Breast epithelium (tissue), 4 donors: ENCODE measurements at places on chromosomes 5 and 9. TPM values are rescaled to one million over a fixed set of nuclear protein-coding genes. Genes with fewer than 3 reads are reported as not detected.

- no peaks in the 10 kb centered on the region for H3K4me1 ChIP-seq
- H3K27ac ChIP-seq: no peak overlapping the region
- no peaks in the 10 kb centered on the region for H3K27me3 ChIP-seq
- DNase-seq: no peak
- no peaks in the 10 kb centered on the region for H3K36me3 ChIP-seq
- H3K4me3 ChIP-seq: no peak overlapping the region
These were observed 25.2 kb downstream of the MTREX start for GRCh38 chr5:55333017-55333416.

DNA sequence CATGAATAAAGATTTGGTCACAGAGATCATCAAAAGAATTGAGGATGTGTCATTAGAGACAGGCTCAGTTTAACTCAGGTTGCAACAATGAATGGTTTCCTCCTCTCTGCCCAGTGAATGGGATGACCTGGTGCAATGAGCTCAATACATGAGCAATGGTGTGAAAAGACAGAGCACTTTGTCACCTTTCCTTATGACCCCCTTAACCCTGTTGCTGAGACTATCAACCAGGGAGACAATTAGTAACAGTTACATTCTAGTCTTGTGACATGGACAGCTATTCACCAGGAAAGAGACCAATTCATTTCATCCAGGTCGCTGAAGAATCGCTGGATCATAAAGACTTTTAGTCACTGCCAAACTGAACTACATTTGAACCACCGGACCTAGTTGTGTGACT lies 19.9 kb upstream of the CDH6 start:
- no peak for DNase-seq
- no peak overlapping the region for H3K27ac ChIP-seq
- H3K4me1 ChIP-seq: no peaks in the 10 kb centered on the region
- H3K27me3 ChIP-seq: no peaks in the 10 kb centered on the region

- no peak for DNase-seq
- H3K36me3 ChIP-seq: no peaks in the 10 kb centered on the region
- no peak overlapping the region for H3K27ac ChIP-seq
- H3K4me1 ChIP-seq: peaks cover 4% of the 10 kb centered on the region
- no peaks in the 10 kb centered on the region for H3K27me3 ChIP-seq
- H3K4me3 ChIP-seq: no peak overlapping the region
These were observed 23.1 kb upstream of the CFAP157 start for GRCh38 chr9:127683723-127684122.

- DNase-seq: no peak
- H3K27ac ChIP-seq: no peak overlapping the region
- H3K27me3 ChIP-seq: no peaks in the 10 kb centered on the region
- H3K4me3 ChIP-seq: no peak overlapping the region
- no peaks in the 10 kb centered on the region for H3K4me1 ChIP-seq
- H3K36me3 ChIP-seq: no peaks in the 10 kb centered on the region
These were observed 473.7 kb upstream of the PTGER4 start for GRCh38 chr5:40206030-40206429.

DNA sequence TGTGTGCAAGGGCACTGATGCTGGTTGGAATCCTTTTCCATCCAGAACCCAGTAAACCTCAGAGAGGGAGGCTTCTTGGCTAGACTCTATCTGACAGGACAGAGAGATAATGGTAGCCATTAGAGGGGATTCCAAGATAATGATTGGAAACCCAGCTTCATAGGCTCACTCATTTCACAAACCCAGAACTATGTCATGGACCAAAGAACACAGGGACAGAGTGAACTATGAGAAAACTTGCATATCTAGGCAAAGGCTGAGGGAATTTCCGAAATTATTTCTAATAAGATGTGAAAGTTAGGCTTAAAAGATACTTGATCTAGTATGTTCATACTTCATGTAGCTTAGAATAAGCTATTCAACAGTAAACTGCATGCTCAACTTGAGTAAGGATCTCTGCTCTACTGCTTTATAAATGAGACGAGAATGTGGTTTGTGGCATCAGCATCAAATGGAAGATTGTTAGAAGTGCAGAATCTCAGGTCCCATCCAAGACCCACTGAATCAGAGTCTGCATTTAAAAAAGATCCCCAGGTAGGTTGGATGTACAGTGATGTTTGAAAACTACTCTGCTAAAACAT lies 261.4 kb downstream of the DMRT2 start:
- H3K4me3 ChIP-seq: no peak overlapping the region
- no peak for DNase-seq
- H3K27me3 ChIP-seq: no peaks in the 10 kb centered on the region
- H3K36me3 ChIP-seq: no peaks in the 10 kb centered on the region
- H3K4me1 ChIP-seq: no peaks in the 10 kb centered on the region

DNA sequence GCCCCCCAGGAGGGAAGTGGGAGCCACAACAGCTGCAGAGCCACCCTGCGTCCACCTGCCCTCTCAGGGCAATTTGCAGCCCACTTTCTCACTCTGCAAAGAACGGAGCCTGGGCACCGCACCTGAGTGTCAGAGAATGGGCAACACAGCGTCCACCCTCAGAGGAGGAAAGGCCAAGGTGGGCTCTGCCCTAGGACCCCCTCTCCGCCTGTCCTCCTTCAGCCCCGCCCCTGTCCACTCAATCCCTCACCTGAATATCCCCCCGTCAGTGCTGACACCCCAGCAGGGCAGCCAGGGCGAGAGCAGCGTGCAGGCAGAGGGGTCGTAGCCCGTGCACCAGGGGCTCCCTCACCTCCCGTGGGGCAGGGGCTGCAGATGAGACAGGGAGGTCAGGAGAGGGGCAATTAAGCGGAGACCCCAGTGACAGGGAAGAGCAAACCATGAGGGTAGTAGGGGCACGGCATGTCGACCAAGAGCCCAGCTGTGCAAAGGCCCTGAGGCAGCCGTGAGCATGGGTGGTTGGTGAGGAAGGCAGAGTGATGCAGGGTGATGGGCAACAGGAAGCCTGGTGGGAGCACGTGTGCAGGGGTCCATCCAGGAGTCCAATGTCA lies 140.3 kb downstream of the OLFM1 start:
- peaks cover 67% of the 10 kb centered on the region for H3K27me3 ChIP-seq
- DNase-seq: no peak
- H3K27ac ChIP-seq: no peak overlapping the region
- H3K4me3 ChIP-seq: no peak overlapping the region

GRCh38 chr9:132241483-132241839 lies 79.6 kb downstream of the NTNG2 start:
- H3K4me1 ChIP-seq: no peaks in the 10 kb centered on the region
- no peaks in the 10 kb centered on the region for H3K36me3 ChIP-seq
- H3K27ac ChIP-seq: no peak overlapping the region
- H3K4me3 ChIP-seq: peak overlapping the region; percentile 55
- DNase-seq: no peak
- no peaks in the 10 kb centered on the region for H3K27me3 ChIP-seq

- no peaks in the 10 kb centered on the region for H3K36me3 ChIP-seq
- H3K4me3 ChIP-seq: no peak overlapping the region
- H3K27ac ChIP-seq: no peak overlapping the region
- DNase-seq: no peak
- no peaks in the 10 kb centered on the region for H3K27me3 ChIP-seq
These were observed 31.8 kb upstream of the PTGS1 start for GRCh38 chr9:122338994-122339393.

GRCh38 chr5:34618371-34619065 lies 37.6 kb upstream of the RAI14 start:
- H3K4me3 ChIP-seq: no peak overlapping the region
- H3K36me3 ChIP-seq: no peaks in the 10 kb centered on the region
- DNase-seq: no peak

- H3K27me3 ChIP-seq: no peaks in the 10 kb centered on the region
- DNase-seq: no peak
- H3K36me3 ChIP-seq: no peaks in the 10 kb centered on the region
- no peak overlapping the region for H3K4me3 ChIP-seq
These were observed 131.4 kb downstream of the FGF10 start for GRCh38 chr5:44257653-44258365.

DNA sequence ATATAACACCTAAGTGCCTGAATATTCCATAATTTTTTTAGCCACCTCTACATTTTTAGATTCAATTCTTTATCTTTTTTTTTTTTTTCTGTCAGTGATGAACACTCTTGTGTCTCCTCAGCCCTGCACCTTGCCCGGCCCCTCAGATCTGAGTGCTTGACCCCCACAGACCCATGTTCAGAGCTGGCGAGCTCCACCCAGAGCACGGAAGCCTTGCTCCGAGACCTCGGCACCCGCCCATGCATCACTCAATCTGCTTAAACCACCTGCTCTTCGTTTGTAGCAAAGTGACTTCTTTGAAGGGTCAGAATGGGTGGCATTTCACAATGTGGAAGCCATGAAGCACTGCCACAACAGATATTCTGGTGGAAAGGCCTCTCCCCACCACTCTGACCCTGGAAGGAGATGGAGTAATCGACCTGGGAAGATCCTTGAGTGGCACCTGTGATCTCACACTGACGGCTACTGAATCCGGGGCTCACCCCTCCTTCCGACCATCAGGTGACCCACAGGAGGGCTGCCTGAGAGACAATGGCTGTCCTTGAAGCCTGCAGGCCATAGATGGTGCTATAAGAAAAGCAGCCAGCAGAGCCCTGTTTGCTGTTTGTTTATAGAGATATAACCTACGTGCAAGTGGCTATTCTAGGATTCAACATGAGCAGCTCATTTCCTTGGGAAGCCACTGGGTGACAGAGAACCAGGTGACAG lies 261.1 kb upstream of the IRX4 start:
- no peak overlapping the region for H3K4me3 ChIP-seq
- no peaks in the 10 kb centered on the region for H3K36me3 ChIP-seq
- no peaks in the 10 kb centered on the region for H3K27me3 ChIP-seq
- DNase-seq: no peak
- no peaks in the 10 kb centered on the region for H3K4me1 ChIP-seq

- DNase-seq: peak; percentile 33
- H3K27me3 ChIP-seq: peaks cover 10% of the 10 kb centered on the region
- H3K27ac ChIP-seq: no peak overlapping the region
- no peak overlapping the region for H3K4me3 ChIP-seq
- no peaks in the 10 kb centered on the region for H3K36me3 ChIP-seq
These were observed 49.8 kb upstream of the OLFM1 start for GRCh38 chr9:135037521-135038250.

GRCh38 chr9:95669253-95669652 lies 152.5 kb upstream of the PTCH1 start:
- H3K27ac ChIP-seq: no peak overlapping the region
- no peak overlapping the region for H3K4me3 ChIP-seq
- no peaks in the 10 kb centered on the region for H3K4me1 ChIP-seq
- H3K27me3 ChIP-seq: no peaks in the 10 kb centered on the region

DNA sequence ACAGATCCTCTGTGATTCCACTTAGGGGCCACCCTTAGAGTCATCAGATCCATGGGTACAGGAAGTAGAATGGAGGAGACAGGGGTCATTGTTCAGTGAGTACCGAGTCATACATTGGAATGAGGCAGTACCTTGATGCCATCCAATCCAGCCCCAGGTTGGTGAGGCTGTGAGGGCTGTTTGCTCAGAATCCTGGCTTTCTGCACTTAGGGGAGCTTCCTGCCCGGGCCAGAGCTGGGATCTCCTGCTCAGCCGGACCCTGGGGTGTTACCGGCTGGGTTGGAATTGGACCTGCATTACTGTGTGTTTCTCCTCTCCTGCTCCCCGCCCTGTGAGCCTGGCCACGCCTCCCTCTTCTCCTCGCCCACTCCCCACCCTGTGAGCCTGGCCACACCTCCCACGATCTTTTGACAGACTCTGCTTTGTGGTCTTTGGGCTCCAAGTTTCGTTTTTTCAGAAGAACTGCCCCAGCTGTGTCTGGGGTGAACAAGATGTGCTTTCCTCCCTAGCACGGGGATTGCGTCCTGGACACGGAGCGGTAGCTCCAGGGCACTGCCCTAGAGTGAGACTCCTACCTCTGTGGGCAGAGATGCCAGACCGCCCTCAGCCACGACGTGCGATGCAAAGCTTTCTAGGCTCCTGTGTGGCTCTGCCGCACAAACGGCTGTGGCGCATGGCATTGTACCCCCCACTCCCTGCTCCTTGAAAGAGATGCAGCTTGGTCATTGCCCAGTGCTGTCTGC lies 15.4 kb downstream of the TRAF2 start:
- H3K36me3 ChIP-seq: no peaks in the 10 kb centered on the region
- DNase-seq: no peak
- peak overlapping the region; percentile 40 for H3K4me3 ChIP-seq

- DNase-seq: no peak
- H3K27me3 ChIP-seq: no peaks in the 10 kb centered on the region
- H3K27ac ChIP-seq: no peak overlapping the region
- H3K4me3 ChIP-seq: no peak overlapping the region
These were observed 35.1 kb downstream of the GRIA1 start for GRCh38 chr5:153525536-153525935.

GRCh38 chr9:109270441-109270840 lies 50.4 kb downstream of the EPB41L4B start:
- no peak overlapping the region for H3K27ac ChIP-seq
- no peaks in the 10 kb centered on the region for H3K4me1 ChIP-seq
- no peaks in the 10 kb centered on the region for H3K27me3 ChIP-seq
- H3K36me3 ChIP-seq: no peaks in the 10 kb centered on the region
- H3K4me3 ChIP-seq: no peak overlapping the region
- no peak for DNase-seq

DNA sequence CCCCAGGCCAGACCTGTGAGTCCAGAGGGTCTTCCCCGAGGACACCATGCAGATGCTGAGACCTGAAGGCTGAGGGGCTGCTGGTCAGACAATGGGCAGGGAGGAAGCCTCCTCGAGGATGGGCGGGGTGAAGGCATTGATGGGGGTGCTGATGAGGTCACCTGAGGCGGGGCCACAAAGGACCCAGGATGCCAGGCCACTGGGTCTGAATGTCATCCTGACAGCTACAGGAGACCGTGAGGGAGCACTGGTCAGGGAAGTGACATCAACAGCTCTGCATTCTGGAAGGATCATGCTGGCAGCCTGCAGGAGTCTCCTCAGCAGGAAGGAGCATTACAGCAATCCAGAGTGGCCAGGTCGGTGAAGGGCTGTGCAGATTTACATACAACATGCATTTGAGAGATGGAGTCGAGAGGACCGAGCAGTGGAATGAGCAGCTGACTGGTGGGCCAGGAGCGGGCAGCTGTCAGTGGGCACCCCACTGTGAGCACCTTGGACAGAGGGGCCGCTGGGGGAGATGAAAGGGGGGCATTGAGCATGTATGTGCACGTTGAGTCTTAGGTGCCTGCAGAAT lies 77.7 kb upstream of the ADAMTS2 start:
- no peak overlapping the region for H3K4me3 ChIP-seq
- no peak for DNase-seq
- no peaks in the 10 kb centered on the region for H3K36me3 ChIP-seq
- H3K4me1 ChIP-seq: no peaks in the 10 kb centered on the region
- no peaks in the 10 kb centered on the region for H3K27me3 ChIP-seq

The CEL gene
- 0.32 TPM for total RNA-seq

The FCN2 gene
- 2.0 TPM for total RNA-seq

The GABRP gene
- 52.4 TPM for total RNA-seq

The OR2V2 gene
- total RNA-seq: not detected

The MED22 gene
- total RNA-seq: 32.2 TPM

The SLC1A3 gene
- 122 TPM for total RNA-seq

The BRD8 gene
- 90.4 TPM for total RNA-seq
